ENCODE measurements at places on chromosomes 3 and 15.
A peak's percentile ranks its signal among the peaks of the same experiment; 100 is the strongest.

DNA sequence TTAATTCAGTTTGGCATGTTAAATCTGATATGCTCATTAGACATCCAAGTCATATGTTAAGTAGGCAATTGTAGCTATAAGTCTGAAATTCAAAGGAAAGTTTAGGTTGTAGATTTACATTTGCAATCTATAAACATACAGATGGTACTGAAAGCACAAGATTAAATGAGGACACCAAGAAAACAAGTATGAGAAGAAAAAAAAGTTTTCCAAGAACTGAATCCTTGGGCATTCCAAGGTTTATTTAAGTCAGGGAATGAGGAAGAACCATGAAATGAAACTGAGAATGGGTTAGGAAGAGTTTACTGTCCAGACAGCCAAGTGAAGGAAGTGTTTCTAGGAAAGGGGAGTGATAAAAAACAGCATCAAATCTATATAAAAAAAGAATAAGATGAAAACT is 756.1 kb upstream of the DPPA4 start:
- no peak for DNase-seq

GRCh38 chr3:178705925-178706324 is 169.7 kb downstream of the KCNMB2 start:
- DNase-seq = no peak

GRCh38 chr15:80399508-80399907 is 4.7 kb upstream of the ARNT2 start:
- DNase-seq = no peak

- DNase-seq = peak; percentile 41
Observed at GRCh38 chr15:62691008-62691407, 351.5 kb upstream of the TPM1 start.

DNA sequence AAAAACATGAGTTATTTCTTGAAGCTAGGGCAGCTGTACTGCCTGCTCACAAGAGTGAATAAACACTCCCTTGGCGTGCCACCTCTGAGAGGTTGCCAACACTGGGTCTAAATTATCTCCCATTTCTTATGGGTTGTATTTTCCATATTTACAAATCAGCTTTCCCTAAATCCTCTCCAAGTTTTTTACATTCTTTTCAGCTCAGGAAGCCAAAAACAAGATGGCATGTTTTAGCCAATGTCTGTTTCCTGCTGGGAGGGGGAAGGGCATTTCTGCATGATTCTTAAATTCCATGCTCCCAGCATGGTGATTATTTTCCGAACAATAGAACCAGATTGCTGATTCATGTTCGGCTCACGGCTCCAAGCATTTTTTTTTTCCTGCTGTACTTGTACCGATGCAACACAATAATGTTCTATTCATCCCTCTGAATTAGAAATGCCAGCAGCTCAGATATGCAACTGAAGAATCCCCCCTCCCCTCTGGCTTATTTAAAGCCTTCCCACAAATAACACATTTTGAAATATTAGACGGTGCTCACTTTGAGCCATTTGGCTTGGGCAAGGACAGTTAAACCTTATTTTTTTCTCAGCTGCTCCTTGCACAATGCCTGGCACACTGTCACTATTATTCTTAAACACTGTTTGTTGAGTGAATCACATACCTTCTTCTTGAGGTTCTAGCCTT is 252.5 kb downstream of the THRB start:
- DNase-seq = no peak

DNA sequence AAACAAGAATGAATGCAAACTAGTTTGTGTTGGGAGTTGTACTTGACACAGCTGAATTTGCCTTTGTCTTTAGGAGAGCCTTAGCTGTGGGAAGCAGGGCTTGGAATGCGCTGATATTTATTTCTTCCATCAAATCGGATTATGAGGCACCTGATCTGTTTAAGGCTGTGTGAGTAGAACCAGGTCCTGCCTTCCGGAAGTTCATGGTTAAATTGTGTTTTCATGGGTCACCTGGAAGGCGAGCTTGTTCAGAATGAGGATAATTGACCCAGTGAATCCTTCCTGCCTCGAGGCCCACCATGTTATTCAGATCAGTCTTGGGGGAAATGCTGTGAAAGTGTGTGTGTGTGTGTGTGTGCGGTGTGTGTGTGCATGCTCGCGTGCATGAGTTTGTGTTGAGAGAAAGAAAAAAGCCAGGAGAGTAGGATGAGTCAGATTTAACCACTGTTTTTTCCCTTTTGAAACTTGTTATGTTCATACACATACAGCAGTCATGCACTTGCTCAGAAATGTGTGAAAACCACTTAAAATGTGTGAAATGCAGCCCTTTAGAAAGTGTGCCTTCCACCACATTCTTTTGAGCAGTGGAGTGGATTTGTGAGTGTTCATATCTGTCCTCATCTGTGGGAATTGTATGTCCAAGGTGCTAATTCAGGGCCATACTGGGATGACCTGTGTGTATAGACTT is 36.7 kb downstream of the SMAD3 start:
- DNase-seq = no peak

DNA sequence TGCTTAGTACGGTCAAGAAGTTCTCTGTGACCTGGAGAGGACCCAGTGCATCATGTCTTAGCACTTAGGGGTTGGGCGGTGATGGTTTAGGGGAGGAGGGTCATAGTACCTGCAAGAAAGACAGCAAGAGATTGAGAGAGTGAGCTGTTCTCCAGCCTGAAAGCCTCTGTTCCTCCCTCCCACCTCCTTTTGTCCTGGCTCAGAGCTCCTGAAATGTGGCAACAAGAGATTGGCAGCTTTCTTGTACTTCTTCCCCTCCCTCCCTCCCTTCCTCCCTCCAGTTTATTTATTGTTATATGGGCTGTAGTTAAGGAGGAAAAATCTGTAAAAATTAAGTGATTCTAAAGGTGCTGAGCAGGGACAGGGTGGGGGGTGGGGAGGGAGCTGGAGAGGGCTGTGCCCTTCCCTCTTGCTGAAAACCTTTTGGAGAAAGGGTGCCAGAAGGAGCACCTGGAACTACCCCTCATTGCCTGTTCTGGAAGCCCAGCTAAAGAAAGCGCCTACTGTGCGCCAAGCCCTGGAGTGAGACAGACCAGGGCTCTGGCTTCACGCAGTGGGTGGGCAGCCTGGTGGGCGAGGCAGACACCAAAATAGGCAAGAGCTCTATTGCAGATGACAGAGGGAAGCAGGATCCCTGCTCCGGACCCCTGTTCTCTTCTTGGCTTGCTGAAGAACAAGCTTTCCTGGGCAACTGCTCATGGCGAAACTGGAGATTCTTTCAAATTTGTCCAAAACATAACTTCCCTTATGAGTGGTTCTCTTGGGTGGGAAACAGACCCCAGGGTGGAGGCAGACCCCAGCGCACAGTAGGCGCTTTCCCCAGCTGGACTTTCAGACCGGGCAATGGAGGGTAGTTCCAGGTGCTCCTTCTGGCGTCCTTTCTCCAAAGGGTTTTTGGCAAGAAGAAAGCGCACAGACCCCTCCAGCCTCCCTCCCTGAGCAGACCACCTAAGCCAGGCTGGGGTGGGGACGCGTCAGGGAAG is 35.6 kb downstream of the LINGO1 start:
- DNase-seq = no peak
